ENCODE measurements at places on chromosomes 4 and X. TPM values are rescaled to one million over a fixed set of nuclear protein-coding genes. Genes with fewer than 3 reads are reported as not detected.

- H3K27me3 ChIP-seq, result no peaks in the 10 kb centered on the region
- no peaks in the 10 kb centered on the region for H3K4me1 ChIP-seq
- H3K36me3 ChIP-seq, result no peaks in the 10 kb centered on the region
- no peak overlapping the region for H3K4me3 ChIP-seq
- no peak for DNase-seq
Observed at GRCh38 chr4:82744284-82744968, 54.2 kb downstream of the SCD5 start.

GRCh38 chr4:46900082-46900481 is 9.0 kb downstream of the COX7B2 start:
- H3K4me3 ChIP-seq, result no peak overlapping the region
- H3K27me3 ChIP-seq, result no peaks in the 10 kb centered on the region
- DNase-seq, result no peak
- H3K27ac ChIP-seq, result no peak overlapping the region
- H3K36me3 ChIP-seq, result no peaks in the 10 kb centered on the region
- no peaks in the 10 kb centered on the region for H3K4me1 ChIP-seq

DNA sequence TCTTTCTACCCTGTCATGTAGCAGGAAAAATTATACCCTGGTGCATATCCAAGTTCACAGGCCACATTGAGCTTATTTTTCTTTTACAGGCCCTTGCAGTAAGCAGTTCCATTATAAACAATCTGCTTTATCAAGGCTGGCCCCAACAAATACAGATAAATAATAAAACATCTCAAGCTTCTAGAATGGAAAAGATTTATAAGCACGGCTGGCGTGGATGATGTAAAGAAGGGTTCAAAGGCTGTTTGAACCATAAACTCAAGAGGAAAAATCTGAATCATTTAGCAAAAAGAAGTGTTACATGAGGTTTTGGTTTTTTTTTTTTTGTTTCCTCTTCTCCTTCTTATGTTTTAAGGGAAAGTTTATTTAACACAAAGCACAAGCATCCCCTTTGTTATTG is 109.7 kb downstream of the UNC5C start:
- no peaks in the 10 kb centered on the region for H3K4me1 ChIP-seq
- DNase-seq, result no peak
- H3K36me3 ChIP-seq, result no peaks in the 10 kb centered on the region
- no peak overlapping the region for H3K27ac ChIP-seq
- no peaks in the 10 kb centered on the region for H3K27me3 ChIP-seq

GRCh38 chr4:37169956-37170355 is 74.6 kb upstream of the NWD2 start:
- H3K4me1 ChIP-seq, result no peaks in the 10 kb centered on the region
- H3K27ac ChIP-seq, result no peak overlapping the region
- DNase-seq, result no peak
- H3K27me3 ChIP-seq, result peaks cover 3% of the 10 kb centered on the region
- H3K4me3 ChIP-seq, result no peak overlapping the region

DNA sequence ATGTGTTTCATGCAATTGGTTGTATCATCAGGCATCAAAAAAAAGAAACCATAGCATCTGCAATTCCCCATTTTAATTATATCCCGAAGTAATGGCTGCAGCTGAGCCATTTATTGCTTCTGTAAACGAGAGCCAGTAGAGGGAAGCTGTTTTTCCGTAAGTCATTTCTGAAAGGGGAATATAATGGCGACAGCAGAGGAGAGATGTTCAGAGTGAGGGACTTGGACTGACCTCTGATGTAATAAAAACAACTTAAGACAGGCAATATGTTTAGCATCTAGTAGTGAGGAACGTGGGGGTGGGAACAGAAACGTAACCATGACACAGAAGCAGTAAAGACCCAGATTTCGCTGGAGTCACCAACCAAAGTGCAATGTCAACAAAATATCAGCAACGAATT is 31.5 kb upstream of the NAA11 start:
- H3K4me3 ChIP-seq, result no peak overlapping the region
- H3K4me1 ChIP-seq, result no peaks in the 10 kb centered on the region
- no peak for DNase-seq

GRCh38 chr4:55083735-55084134 is 41.7 kb downstream of the KDR start:
- no peaks in the 10 kb centered on the region for H3K4me1 ChIP-seq
- no peak overlapping the region for H3K4me3 ChIP-seq
- H3K27ac ChIP-seq, result no peak overlapping the region
- H3K36me3 ChIP-seq, result no peaks in the 10 kb centered on the region
- peaks cover 38% of the 10 kb centered on the region for H3K27me3 ChIP-seq

DNA sequence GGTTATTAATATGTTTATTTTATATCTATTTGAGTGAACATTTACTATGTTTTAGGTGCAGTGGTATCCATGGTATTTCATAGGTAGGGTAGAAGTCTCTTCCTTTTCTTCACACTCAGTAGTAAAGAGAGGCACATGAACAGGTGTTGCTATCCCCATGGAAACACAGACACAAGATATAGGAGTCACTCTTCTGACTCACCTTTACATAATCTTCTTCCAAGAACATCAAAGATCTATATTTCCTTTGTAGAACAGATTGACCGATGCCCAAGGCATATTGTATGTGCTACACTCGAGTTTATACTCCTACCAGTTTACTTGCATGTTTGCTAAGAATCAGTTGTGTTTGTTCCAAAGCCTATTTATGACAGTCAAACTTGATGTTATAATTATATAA is 1997.4 kb downstream of the C4orf33 start:
- DNase-seq, result no peak
- no peaks in the 10 kb centered on the region for H3K27me3 ChIP-seq
- H3K4me1 ChIP-seq, result no peaks in the 10 kb centered on the region

Gene GAB1
- total RNA-seq, result 0.74 TPM

Gene AMTN
- total RNA-seq, result not detected

DNA sequence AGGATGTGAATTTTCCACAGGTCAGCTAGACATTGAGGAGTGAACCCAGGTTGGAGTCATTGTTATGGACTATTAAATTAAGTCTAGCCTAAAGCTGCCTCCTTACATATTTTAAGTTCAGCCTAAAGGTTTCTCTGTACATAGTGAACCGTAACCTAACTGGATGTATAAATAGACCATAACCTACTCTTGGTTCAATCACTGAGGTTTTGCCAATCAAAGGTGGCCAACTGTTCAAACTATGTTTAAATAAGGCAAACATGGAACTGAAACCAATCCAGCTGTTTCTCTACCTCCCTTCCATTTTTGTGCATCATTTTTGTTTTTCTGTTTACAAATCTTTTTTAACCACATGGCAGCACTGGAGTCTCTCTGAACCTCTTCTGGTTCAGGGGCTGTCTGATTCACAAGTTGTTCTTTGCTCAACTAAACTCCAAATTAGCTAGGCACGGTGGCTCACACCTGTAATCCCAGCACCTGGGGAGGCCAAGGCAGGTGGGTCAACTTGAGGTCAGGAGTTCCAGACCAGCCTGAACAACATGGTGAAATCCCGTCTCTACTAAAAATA is 43.9 kb upstream of the SFRP2 start:
- H3K4me3 ChIP-seq, result no peak overlapping the region
- no peak overlapping the region for H3K27ac ChIP-seq
- DNase-seq, result no peak
- H3K27me3 ChIP-seq, result peaks cover 18% of the 10 kb centered on the region
- H3K4me1 ChIP-seq, result no peaks in the 10 kb centered on the region

- no peaks in the 10 kb centered on the region for H3K36me3 ChIP-seq
- H3K4me3 ChIP-seq, result no peak overlapping the region
- no peaks in the 10 kb centered on the region for H3K27me3 ChIP-seq
- H3K4me1 ChIP-seq, result no peaks in the 10 kb centered on the region
- H3K27ac ChIP-seq, result no peak overlapping the region
- DNase-seq, result no peak
Observed at GRCh38 chr4:164357957-164358356, 396.0 kb upstream of the SMIM31 start.

Gene CLNK
- total RNA-seq, result 0.32 TPM

All from activated naive CD8-positive, alpha-beta T cell treated with anti-CD3 and anti-CD28 coated beads for 36 hours (primary cell).